ENCODE measurements at places on chromosomes 5 and 9.

DNA sequence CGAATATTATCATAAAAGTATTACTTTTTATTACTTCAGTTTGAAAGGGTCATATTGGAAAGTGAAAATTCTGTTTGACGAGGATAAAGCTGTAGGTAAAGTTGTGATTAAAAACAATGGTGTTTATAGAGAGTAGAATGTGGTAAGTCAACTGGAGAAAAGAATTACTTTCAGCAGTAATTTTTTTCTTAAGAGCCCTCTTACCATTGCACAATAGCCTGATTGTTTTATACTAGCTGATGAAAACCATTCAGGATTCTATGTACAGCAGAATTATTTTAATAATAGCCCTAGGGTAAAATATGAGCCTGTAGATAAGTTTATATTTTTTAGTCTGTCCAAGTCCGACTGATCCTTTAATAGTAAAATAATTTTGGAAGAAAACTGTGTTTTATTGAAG is 16.6 kb downstream of the CDC42SE2 start:
- DNase-seq, result no peak

GRCh38 chr9:94083384-94083783 is 880 bp upstream of the PTPDC1 start:
- DNase-seq, result no peak

DNA sequence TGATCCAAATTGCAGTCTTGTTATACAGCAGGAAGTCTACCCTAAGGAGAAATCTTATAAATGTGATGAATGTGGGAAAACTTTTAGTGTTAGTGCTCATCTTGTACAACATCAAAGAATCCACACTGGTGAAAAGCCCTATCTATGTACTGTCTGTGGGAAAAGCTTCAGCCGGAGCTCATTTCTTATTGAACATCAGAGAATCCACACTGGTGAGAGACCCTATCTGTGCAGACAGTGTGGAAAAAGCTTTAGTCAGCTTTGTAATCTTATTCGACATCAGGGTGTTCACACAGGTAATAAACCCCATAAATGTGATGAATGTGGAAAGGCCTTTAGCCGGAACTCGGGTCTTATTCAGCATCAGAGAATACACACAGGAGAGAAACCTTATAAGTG is 10.4 kb downstream of the ZNF189 start:
- DNase-seq, result no peak

DNA sequence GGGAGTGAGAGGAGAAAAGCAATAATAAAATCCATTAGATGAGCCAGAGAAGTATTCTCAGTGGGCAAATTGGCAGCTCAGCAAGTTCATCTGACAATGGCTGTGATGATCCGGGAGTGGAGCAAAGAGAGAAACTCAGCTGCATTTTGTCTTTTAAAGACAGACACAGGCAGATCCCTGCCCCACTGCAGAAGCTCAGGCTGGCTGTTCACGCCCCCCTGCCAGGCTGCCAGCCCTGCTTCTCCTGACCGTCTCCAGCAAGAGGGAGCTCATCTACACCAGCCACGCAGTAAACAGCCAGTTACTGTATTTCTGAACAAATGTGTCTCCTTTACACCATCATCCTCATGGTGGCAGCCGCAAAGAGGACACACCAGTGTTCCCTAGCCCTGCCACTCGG is 114.3 kb upstream of the SARDH start:
- no peak for DNase-seq

- DNase-seq, result no peak
Observed at GRCh38 chr5:85646036-85646435, 971.7 kb upstream of the COX7C start.
